ENCODE measurements at places on chromosomes 5 and 9.

GRCh38 chr5:14405267-14405666 is 176.3 kb upstream of the OTULINL start:
- peaks cover 10% of the 10 kb centered on the region for H3K4me1 ChIP-seq
- no peak overlapping the region for H3K27ac ChIP-seq
- H3K36me3 ChIP-seq = peaks cover 14% of the 10 kb centered on the region
- no peaks in the 10 kb centered on the region for H3K27me3 ChIP-seq
- no peak for DNase-seq

DNA sequence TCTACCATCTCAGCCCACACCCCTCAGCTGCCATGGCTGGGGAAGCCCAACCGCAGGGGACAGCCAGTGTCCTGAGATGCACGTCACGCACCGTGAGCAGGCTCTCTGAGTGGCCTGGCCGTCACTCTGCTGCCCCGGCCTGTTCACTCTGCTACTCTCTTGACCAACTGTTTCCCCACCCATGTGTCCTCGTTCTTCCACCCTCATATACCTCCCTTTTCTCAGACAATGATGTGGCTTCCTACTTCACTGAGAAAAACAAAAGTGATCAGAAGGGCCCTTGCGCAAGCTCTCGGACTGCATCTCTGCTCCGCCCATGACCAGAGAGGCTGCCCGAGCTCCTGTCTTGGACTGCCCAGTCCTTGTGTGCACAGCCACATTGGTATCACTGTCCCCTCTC is 47.6 kb downstream of the OTULIN start:
- DNase-seq = no peak
- H3K27me3 ChIP-seq = no peaks in the 10 kb centered on the region
- H3K36me3 ChIP-seq = peaks cover 28% of the 10 kb centered on the region
- peak overlapping the region; percentile 32 for H3K27ac ChIP-seq
- H3K4me1 ChIP-seq = peaks cover 31% of the 10 kb centered on the region

GRCh38 chr5:50715001-50715400 is 48.6 kb downstream of the PARP8 start:
- DNase-seq = no peak
- H3K36me3 ChIP-seq = no peaks in the 10 kb centered on the region
- H3K27ac ChIP-seq = peak overlapping the region; percentile 38
- peak overlapping the region; percentile 45 for H3K4me3 ChIP-seq

DNA sequence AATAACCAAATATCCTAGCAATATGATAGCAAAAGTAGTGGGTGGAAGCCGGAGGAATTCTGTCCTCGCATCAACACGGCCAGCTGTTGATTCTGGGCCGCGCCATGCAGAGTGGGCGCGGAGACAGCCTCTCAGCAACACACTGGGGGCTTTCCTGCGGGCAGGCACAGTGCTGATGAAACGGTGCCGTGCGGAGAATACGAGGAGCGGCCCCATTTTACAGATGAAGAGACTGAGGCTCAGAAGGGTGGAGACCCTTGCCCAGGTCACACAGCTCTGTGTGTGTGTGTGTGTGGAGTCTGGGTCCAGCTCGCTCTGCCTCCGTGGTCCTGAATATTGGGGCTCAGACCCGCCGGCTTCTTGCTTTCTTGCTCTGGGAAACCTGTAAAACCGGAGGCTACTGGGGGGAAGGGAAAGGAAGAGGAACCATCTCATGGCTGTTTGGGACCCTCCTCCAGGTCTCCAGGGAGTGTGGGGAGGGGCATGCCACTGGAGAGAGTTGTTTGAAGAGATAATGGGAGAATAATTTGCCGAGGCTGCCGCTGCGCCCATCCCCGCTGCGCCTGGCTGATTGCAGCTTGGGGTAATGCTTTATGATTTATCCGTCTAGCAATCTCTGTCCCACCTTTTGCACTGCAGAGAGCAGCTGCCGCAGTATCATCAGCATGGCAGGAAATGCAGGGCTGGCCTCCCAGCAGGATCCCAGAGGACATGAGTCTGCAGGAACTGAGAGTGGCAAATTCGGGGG is 36.6 kb downstream of the NCS1 start:
- no peak overlapping the region for H3K27ac ChIP-seq
- no peak for DNase-seq
- no peak overlapping the region for H3K4me3 ChIP-seq
- H3K4me1 ChIP-seq = peaks cover 2% of the 10 kb centered on the region
- no peaks in the 10 kb centered on the region for H3K36me3 ChIP-seq
- no peaks in the 10 kb centered on the region for H3K27me3 ChIP-seq

DNA sequence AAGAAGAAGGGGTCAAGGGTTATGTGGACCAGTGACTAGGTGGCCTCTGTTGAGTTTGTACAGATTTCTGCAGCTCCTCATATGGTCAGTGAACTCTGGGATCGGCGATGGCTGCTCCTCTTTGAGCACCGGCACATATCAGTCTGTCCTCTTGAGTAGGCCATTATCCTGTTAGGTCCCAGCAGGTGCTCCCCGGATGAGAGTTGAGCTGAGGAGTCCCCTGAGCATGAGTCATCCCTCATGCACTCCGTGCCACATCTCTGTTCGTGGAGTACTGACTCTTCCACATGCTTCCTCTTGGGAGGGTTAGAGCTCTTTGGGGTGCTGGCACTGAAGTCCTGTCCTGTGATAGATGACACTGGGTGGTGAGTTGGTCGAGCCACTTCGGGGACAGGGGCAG is 143.7 kb downstream of the PTTG1 start:
- H3K4me1 ChIP-seq = no peaks in the 10 kb centered on the region
- peaks cover 10% of the 10 kb centered on the region for H3K27me3 ChIP-seq

- DNase-seq = no peak
- H3K36me3 ChIP-seq = no peaks in the 10 kb centered on the region
- H3K4me1 ChIP-seq = no peaks in the 10 kb centered on the region
- H3K27me3 ChIP-seq = no peaks in the 10 kb centered on the region
- H3K27ac ChIP-seq = no peak overlapping the region
These were observed 180.8 kb downstream of the DNAH5 start for GRCh38 chr5:13763719-13764118.

- DNase-seq = no peak
- no peak overlapping the region for H3K4me3 ChIP-seq
- no peaks in the 10 kb centered on the region for H3K36me3 ChIP-seq
- no peaks in the 10 kb centered on the region for H3K27me3 ChIP-seq
- H3K4me1 ChIP-seq = no peaks in the 10 kb centered on the region
These were observed 295.4 kb upstream of the RIOK2 start for GRCh38 chr5:97478483-97478882.

GRCh38 chr9:107127608-107128007 is 155.5 kb upstream of the RAD23B start:
- no peak overlapping the region for H3K27ac ChIP-seq
- peaks cover 15% of the 10 kb centered on the region for H3K27me3 ChIP-seq
- no peaks in the 10 kb centered on the region for H3K4me1 ChIP-seq
- H3K36me3 ChIP-seq = no peaks in the 10 kb centered on the region
- H3K4me3 ChIP-seq = no peak overlapping the region
- no peak for DNase-seq

DNA sequence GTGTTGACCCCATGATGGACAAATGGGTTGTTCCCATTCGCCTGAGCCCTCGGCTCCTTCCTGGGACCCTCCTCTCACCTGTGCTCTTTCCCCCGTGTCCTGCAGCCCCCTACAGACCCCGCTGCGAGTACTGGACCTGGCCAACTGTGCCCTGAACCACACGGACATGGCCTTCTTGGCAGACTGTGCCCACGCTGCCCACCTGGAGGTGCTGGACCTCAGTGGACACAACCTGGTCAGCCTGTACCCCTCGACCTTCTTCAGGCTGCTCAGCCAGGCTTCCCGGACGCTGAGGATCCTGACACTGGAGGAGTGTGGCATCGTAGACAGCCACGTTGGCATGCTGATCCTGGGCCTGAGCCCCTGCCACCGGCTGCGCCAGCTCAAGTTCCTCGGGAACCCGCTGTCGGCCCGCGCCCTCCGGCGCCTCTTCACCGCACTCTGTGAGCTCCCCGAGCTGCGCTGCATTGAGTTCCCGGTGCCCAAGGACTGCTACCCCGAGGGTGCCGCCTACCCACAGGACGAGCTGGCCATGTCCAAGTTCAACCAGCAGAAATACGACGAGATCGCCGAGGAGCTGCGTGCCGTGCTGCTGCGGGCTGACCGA is 3.4 kb downstream of the LRRC14B start:
- H3K4me1 ChIP-seq = no peaks in the 10 kb centered on the region
- H3K36me3 ChIP-seq = no peaks in the 10 kb centered on the region
- H3K4me3 ChIP-seq = no peak overlapping the region
